ENCODE measurements at places on chromosomes 11 and 22. TPM values are rescaled to one million over a fixed set of nuclear protein-coding genes. Genes with fewer than 3 reads are reported as not detected.

The FOLH1 gene
- total RNA-seq = 0.55 TPM

The SERPING1 gene
- 61.4 TPM for total RNA-seq

The PDHX gene
- total RNA-seq = 67.6 TPM

The PRODH gene
- 4.3 TPM for total RNA-seq

The NRXN2 gene
- not detected for total RNA-seq

The PRR33 gene
- not detected for total RNA-seq

Data from renal cortical epithelial cell (primary cell).